ENCODE measurements at places on chromosomes 5 and 9. TPM values are rescaled to one million over a fixed set of nuclear protein-coding genes. Genes with fewer than 3 reads are reported as not detected.

DNA sequence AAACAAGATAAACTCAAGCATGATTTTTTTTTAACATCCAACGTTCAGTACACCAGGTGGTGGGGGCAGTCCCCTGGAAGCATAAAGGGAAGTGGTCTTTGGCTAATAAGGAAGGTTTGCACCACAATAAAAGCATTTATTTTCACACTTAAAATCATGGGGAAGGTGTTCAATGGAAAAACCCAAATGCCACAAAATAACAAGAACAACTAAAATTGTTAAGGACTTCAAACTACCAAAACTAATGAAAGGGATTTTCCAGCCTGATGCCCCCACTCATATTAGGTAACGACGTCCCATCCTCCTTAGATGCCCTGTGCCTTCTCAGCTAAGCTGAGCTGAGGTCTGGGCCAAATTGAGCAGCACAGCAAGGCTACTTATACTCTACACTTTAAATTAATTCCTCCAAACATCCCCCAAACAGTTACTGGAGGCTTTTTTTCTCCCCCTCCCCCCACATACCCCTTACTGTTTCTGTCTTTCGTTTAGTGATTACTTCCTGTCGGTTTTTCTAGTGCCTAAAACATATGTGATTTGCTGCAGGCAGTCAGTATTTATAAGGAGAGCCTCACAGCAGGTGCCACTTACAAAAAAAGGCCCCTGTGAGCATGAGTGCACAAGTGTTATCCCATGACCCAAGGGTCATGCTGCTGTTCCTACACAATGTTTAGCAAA, 259.7 kb upstream of the ZNF608 start:
- no peak overlapping the region for H3K4me3 ChIP-seq
- DNase-seq = no peak
- no peaks in the 10 kb centered on the region for H3K36me3 ChIP-seq
- no peaks in the 10 kb centered on the region for H3K27me3 ChIP-seq
- H3K27ac ChIP-seq = no peak overlapping the region
- H3K4me1 ChIP-seq = peaks cover 3% of the 10 kb centered on the region

DNA sequence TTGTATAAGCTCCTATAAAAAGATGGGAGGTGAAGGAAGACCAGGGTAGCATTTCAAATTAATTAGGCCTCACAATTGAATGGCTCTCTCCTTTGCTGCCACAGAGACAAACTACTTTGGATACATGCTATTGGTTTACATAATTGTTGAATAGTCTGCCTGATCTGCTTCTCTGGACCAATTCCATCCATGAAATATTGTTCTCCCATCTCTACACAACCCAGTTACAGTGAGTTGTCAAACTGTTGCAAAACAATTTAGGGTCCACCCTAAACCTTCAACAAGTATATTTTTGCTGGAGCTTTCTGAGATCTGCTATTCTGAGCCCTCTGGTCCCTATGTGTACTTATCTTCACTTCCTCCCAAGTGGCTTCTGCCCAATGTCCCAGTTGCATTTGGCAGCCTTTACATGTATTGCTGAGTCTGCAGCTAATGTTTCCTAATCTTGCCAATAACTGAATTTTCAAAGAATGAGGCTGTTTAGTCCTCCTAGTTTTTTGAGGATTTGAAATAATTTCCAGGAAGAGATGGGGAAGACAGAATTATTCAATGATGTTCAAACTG, 38.9 kb downstream of the AGTPBP1 start:
- no peak for DNase-seq
- no peak overlapping the region for H3K4me3 ChIP-seq
- no peaks in the 10 kb centered on the region for H3K27me3 ChIP-seq
- peaks cover 55% of the 10 kb centered on the region for H3K4me1 ChIP-seq

- peaks cover 9% of the 10 kb centered on the region for H3K27me3 ChIP-seq
- H3K36me3 ChIP-seq = no peaks in the 10 kb centered on the region
- H3K4me1 ChIP-seq = no peaks in the 10 kb centered on the region
- DNase-seq = no peak
Observed at GRCh38 chr5:133773247-133774202, 161.2 kb upstream of the FSTL4 start.

- H3K27ac ChIP-seq = no peak overlapping the region
Observed at GRCh38 chr5:163758283-163758711, 252.9 kb downstream of the MAT2B start.

GRCh38 chr9:134889386-134890154, 9.0 kb downstream of the FCN2 start:
- no peak overlapping the region for H3K27ac ChIP-seq
- H3K27me3 ChIP-seq = peaks cover 12% of the 10 kb centered on the region
- no peak overlapping the region for H3K4me3 ChIP-seq
- H3K36me3 ChIP-seq = no peaks in the 10 kb centered on the region

GRCh38 chr9:74304598-74304997, 192.5 kb upstream of the RORB start:
- H3K4me3 ChIP-seq = no peak overlapping the region
- DNase-seq = no peak
- H3K27me3 ChIP-seq = no peaks in the 10 kb centered on the region
- H3K36me3 ChIP-seq = no peaks in the 10 kb centered on the region

DNA sequence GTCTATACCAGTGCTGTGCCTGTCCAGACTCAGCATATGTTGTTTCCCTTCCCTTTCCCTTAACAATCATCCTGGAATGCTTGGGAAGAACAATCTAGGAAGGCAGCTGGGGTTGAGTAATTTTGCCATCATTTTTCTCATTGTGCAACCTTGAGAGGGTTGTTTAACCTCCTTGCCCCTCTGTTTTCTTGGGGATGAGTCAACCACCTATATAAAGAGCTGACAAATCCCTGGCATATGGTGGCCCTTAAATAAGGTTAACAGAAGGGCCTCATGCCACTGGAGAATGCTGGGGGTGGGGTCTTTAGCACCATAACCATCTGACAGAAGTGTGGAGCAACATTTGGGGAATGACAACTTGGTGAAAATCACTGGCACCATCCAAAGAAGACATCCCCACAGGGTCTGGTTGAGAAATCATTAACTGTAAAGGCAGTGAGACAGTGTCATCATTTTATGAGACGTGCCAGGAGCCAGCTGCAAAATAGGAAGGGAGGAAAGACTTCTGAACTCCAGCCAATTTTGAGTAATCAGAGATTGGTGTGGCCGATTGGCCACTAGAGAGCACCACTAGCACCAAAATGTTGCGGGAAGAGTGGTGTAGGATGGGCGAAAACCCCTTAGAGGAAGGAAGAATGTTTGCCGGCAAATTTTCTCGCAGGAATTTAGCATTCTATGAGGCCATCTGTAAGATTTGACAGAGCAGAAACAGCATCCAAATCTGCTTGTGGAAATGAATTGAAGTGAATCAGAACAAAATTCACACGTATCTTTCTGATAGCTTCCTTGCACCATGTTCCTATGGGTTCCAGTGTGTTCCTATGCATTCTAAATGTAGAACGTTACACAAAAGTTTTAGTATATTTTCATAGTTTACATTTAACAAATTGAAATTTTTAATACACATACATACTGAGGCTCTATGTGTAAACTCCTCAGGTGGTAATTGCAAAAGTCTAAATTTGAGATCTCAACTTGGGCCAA, 113.8 kb downstream of the MSX2 start:
- no peak for DNase-seq
- no peak overlapping the region for H3K27ac ChIP-seq
- H3K27me3 ChIP-seq = peaks cover 41% of the 10 kb centered on the region
- H3K4me1 ChIP-seq = no peaks in the 10 kb centered on the region
- no peak overlapping the region for H3K4me3 ChIP-seq
- no peaks in the 10 kb centered on the region for H3K36me3 ChIP-seq

DNA sequence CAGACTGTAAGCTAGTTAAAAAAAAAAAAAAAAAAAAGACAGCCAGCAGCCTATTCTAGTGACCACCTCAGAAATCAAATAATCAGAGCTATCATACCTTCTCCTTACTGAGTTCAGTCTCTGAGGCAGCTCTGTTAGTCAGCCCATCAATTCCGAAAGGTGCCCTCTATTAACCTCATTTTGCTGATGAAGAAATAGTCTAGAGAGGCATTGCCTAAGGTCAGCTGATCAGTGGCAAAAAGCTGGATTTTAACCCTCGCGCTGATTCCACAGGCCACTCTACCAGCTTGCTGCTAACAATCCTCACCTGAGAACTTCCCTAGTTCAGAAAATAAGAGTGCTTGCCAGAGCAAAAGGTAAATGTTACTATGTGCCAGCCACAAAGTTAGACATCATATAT, 172.0 kb downstream of the DENND1A start:
- no peak for DNase-seq
- no peaks in the 10 kb centered on the region for H3K27me3 ChIP-seq
- no peak overlapping the region for H3K27ac ChIP-seq
- no peak overlapping the region for H3K4me3 ChIP-seq
- H3K36me3 ChIP-seq = no peaks in the 10 kb centered on the region

- no peak overlapping the region for H3K4me3 ChIP-seq
- H3K27me3 ChIP-seq = no peaks in the 10 kb centered on the region
- H3K4me1 ChIP-seq = no peaks in the 10 kb centered on the region
- H3K36me3 ChIP-seq = no peaks in the 10 kb centered on the region
- no peak overlapping the region for H3K27ac ChIP-seq
Observed at GRCh38 chr5:106415541-106415940, 1255.2 kb downstream of the EFNA5 start.

- no peak overlapping the region for H3K27ac ChIP-seq
- no peak overlapping the region for H3K4me3 ChIP-seq
- H3K4me1 ChIP-seq = no peaks in the 10 kb centered on the region
- DNase-seq = no peak
- no peaks in the 10 kb centered on the region for H3K36me3 ChIP-seq
Observed at GRCh38 chr5:17415321-17415758, 82.7 kb upstream of the TAF11L2 start.

DNA sequence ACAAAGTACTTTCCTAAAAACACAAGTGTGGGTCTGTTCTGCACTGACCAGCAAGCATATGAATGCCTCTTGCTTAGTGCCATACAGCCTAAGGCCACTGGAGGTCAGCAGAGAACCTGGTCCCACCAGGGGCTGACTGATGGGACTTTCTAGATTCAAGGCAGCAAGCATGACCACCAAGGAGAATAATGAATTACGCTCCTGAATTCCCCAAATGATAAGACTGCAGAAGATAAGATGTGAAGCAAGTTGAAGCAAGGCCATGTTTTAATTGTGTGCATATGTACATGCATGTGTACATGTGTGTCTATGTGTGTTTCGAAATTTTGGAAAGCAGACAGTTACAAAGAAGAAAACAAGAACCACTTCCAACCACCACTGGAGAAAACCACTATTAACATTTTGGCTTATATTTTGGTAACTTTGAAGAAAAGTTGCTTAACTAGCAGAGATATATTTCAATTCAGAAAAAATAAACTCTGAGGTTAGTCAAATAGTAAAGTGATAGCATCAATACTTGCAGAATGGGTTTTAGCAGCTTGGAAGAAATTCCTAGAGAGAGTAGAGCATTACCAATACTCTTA, 70.5 kb downstream of the ERP44 start:
- H3K36me3 ChIP-seq = no peaks in the 10 kb centered on the region
- DNase-seq = peak; percentile 37
- H3K4me3 ChIP-seq = no peak overlapping the region
- H3K27ac ChIP-seq = no peak overlapping the region

DNA sequence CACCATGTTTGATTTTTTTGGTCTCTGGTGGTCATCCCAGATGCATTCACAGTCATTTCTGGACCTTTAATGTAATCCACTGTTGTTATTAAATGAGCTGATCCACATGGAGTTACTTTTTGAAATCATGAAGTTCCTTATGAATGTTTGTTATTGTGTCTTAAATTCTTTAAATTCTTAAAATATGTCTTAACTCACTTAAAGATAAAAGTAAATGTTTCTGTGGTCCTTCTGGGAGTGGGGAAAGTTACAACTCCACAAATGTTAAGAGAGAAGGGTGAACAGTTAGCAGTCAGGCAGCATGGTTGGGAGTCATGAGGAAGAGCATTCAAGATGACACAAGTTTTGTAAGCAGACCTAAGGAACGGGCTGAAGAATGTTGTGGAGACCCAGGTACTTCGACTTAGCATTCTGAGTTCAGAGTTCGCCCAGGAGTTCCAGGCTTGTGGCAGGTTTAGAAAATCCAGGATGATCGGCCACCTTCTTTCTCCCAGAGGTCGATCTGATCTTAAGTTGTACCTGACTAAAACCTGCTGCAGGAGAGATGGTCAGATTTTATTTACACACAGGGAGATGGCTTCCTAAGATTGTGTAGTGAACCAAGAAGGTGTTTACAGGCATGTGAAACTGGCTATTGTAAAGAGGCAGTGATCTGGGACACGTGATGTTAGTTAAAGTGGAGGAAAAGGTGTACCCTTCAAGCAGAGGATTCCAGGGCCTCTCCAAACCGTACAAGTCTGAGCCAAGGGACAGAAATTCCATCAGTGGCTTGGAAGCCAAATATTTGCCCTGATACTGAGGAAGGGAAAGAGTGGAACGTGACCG, 17.2 kb downstream of the SLC1A1 start:
- H3K27me3 ChIP-seq = no peaks in the 10 kb centered on the region
- H3K27ac ChIP-seq = no peak overlapping the region
- H3K4me3 ChIP-seq = no peak overlapping the region
- DNase-seq = no peak
- no peaks in the 10 kb centered on the region for H3K4me1 ChIP-seq
- H3K36me3 ChIP-seq = no peaks in the 10 kb centered on the region

DNA sequence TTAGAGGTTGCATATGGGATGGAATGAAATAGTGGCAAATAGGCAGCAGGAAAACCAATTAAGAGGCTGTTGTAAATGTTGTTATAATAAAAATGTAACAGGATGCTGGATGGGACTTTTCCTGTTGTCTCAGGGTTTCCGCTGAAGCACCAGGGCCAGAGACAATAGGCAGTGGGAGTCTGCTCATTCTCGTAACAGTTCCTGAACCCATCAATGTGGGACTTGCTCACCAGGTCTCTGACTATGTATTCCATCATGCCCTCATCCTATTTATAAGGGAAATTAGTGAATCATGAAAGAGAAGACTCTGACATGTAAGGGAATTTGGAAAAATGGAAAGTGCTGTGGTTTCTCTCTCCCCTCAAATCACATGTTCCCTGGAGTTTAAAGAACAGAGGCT, 23.5 kb upstream of the SSBP2 start:
- no peak for DNase-seq
- peaks cover 14% of the 10 kb centered on the region for H3K4me1 ChIP-seq
- peaks cover 5% of the 10 kb centered on the region for H3K36me3 ChIP-seq
- no peak overlapping the region for H3K27ac ChIP-seq
- H3K4me3 ChIP-seq = no peak overlapping the region

DNA sequence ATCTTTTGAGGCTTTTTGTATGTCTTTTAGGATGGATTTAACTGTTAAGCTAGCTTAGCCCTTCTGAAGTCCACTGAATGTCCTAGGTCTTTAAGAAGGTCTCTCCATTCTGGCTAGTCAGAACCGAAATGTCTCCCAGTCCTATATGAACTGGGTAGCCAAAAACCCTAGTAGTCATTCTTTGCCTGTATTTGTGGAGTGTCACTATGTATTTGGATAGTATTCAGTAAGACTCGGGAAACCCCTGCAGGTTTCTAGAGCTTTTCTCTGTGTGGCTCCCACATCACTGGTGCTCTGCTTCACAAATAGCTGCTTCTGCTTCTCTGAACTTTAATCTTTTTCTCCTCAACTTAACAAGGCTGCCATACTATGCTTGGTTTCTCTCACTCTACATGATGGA, 68.0 kb downstream of the RIC1 start:
- no peak for DNase-seq
- no peaks in the 10 kb centered on the region for H3K27me3 ChIP-seq
- H3K27ac ChIP-seq = no peak overlapping the region
- H3K4me3 ChIP-seq = no peak overlapping the region

- H3K4me3 ChIP-seq = no peak overlapping the region
- no peaks in the 10 kb centered on the region for H3K27me3 ChIP-seq
- H3K27ac ChIP-seq = no peak overlapping the region
Observed at GRCh38 chr5:124263680-124264491, 482.6 kb downstream of the ZNF608 start.

SLC6A19 gene
- not detected for polyA plus RNA-seq

TAF11L5 gene
- polyA plus RNA-seq = not detected

NKD2 gene
- polyA plus RNA-seq = 0.14 TPM

GGTA1 gene
- not detected for polyA plus RNA-seq

GPR107 gene
- polyA plus RNA-seq = 1.4 TPM
